Right renal cortex interstitium (tissue), 3 donors: ENCODE measurements at places on chromosomes 1 and 21. TPM values are rescaled to one million over a fixed set of nuclear protein-coding genes. Genes with fewer than 3 reads are reported as not detected.

PTPN7 gene
- polyA plus RNA-seq, result 0.92 TPM

CRYBG2 gene
- 0.46 TPM for polyA plus RNA-seq

PSRC1 gene
- polyA plus RNA-seq, result 24.0 TPM

CLDN17 gene
- polyA plus RNA-seq, result not detected

FCGR3B gene
- polyA plus RNA-seq, result 0.88 TPM

DIO1 gene
- polyA plus RNA-seq, result 5.6 TPM

DNA sequence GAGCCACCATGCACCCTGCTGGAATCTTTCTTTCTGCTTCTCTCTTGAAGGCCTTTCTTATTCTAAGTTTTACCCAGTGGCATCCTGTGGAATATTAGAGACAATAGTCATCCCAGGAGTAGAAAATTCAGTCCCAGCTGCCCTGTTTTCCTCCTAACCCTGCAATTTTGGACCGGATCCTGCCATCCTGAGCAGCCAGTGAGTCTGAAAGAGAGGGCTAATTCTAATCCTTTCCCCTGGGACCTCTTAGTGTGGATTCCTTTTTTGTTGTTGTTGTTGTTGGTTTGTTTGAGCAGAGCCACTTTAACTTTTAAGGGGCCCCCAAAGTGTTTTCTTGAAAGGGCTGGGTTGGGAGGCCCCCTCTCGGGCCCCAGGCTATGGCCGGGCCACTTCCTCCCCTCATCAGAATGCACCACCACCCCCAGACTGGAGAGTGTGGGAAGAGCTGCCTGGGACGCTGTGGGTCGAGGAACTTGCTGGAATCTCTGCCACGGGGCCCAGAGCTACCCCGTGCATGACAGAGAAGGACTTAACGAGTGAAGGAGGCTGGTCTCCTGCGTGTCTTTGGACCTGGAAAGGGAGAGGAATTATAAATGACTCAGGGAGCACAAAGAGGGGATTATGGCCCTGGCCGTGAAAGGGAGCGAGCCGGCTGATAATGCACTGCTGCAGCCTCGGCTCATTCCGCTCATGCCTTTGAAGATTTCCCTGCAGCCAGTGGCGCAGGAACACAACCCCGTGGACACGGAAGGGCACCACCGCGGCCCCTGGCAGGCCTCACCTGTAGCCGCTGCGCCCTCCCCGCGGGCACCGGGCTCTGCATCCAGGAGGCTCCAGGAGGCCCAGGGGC, 81.0 kb upstream of the AKT3 start:
- DNase-seq, result no peak

GRCh38 chr1:22139817-22140216, 3.1 kb downstream of the WNT4 start:
- no peak for DNase-seq

- DNase-seq, result no peak
Measured at GRCh38 chr1:190808035-190808434, 330.4 kb upstream of the BRINP3 start.

DNA sequence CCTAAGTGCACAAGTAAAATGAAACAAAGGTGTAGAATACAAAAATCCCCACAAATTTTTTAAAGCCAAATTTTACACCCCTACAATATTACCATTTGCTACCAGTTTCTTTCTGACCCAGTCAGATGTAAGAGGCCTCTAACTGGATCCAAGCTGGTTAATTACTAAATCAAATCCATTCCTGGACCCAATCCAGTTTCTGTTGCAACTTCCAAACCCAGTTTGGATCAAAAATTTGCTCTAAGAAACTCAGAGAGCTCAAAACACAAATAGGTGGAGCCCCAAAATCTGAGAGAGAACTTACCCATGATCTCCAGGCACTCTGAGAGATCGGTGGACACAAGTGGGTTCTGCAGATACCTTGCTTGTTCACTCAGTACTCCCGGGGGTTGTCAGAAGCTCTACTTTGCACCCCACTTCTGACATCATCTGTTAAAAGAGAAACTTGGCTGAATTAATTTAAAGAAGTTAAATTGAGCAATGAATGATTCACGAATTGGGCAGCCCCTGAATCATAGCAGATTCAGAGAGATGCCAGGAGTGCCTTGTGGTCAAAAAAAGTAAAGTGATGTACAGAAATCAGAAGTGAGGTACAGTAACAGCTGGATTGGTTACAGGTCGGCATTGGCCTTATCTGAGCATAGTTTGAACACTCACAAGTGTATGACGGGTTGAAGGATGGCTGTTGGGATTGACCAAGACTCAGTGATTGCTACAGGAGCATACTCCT, 448.0 kb downstream of the KCNT2 start:
- no peak for DNase-seq

DNA sequence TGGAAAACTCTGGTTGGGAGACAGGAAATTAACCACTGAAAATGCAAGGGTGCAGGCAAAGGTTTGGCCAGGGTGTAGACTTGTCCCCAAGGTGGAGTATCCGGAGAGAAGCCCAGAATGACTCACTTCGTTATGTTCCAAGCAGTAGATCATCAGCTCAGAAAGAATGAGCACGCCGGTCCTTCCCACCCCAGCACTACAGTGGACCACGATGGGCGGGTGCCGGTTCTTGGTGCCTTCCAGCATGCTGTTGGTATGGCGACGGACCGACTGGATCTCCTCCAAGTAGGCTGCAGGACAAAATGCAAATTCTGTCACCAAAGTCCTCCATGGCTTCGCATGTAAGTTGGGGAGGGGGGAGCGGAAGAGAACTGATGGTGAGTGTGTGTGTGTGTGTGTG, 83.4 kb downstream of the SMYD2 start:
- DNase-seq, result no peak

DNA sequence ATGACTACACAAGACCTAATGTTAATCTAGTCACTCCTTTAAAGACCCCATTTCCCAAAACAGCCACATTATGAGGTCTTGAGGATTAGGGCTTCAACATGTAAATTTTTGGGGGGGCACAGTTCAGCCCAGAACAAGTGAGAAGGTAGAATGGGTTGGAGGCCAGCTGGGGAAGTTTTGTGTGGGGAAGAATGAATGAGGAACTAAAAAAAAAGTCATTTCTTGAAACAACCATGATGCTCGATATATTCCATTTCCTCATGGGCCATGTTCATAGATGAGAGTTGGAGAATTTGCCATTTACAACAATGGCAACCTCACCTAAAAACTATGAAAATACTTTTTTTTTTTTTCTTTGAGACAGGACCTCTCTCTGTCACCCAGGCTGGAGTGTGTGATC, 14.5 kb downstream of the NLRP3 start:
- no peak for DNase-seq

- DNase-seq, result no peak
Measured at GRCh38 chr1:163844459-163844858, 522.7 kb downstream of the NUF2 start.
